ENCODE measurements at places on chromosomes 3 and 15.

GRCh38 chr15:71279757-71280141 lies 164.5 kb downstream of the THSD4 start:
- DNase-seq: no peak

GRCh38 chr3:37696661-37697060 lies 165.0 kb upstream of the CTDSPL start:
- DNase-seq: no peak

DNA sequence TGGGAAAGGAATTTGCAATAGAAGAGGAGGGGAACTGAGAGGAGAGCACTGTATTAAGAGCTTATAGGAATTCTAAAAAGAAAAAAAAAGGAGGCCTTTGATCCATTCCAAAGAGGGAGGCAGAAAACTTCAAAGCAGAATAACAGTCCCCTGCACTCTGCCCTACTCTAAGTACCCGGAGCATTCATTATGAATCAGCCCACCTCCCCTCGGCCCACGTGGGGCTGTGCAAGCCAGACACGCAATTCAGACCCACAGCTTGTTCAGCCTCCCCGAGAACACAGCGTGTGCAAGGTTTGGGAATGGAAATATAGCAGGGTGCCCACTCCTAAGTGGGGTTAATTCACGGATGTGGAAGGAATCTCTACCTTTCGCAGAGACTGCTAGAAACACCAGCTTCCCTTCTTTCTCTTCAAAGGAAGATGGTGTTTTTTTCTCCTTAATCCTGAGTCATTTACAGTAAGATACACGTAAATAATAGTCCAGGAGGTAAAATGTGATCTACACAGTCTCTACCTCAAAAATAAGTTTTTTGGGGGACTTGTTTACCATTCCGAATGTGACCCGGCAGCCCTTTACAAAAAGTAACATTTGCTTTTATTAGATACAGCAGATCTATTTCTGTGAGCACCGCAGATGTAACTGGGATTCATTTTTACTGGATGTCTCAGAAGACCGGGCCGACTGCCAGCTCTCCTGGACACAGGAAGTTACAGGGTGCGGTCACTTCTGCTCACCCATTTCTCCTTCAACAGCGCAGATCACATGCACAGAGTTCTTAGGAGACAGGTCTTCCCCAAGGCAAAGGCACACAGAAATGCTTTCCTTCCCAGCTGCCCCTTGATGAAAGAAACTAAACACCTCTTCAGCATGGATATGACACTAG lies 768.5 kb upstream of the CFAP20DC start:
- peak; percentile 49 for DNase-seq

DNA sequence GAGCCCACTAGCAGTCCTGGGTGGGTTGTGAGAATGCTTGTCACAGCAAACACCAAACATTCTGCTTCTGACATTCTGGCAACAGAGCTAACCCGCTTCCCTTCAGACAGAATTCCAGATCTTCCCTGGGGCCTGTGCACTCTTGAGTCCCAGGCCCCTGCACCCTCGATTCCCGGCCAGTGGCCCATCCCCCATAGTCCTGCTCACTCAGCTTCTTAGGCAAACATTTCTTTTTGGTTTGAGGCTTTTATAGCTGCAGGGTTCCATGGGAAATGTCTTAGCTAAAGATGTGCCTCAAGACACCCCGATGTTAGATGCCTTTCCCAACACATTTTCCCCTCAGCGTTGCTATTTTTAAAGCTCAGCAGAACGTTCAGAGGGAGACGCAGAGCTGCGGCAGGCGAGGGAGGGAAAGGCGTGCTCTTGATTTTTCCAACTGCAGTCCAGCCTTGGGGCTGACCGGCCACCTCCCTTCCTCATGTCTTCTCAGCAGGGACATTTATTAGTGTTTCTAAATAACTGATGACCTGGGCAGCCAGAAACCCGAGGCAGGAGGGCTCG lies 35.2 kb downstream of the ABTB1 start:
- DNase-seq: no peak

DNA sequence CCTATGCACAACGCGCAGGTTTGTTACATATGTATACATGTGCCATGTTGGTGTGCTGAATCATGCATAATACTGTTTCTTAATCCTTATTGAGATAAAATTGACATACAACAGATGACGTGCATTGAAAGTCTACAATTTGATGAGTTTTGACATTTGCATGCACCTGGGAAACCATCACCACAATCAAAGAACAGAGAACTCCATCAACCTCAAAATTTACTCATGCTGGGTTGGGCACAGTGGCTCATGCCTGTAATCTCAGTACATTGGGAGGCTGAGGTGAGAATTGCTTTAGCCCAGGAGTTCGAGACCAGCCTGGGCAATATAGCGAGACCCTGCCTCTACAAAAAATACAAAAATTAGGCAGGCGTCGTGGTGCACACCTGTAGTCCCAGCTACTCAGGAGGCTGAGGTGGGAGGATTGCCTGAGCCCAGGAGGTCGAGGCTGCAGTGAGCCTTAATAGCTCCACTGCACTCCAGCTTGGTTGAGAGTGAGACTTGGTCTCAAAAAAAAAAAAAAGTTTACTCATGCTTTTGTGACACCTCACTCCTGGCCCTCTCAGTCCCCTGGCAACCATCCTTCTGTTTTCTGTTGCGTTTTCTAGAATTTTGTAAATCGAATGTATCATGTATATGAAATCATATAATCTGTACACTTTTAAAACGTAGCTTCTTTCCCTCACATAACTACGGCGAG lies 56.6 kb downstream of the BHLHE40 start:
- DNase-seq: no peak

DNA sequence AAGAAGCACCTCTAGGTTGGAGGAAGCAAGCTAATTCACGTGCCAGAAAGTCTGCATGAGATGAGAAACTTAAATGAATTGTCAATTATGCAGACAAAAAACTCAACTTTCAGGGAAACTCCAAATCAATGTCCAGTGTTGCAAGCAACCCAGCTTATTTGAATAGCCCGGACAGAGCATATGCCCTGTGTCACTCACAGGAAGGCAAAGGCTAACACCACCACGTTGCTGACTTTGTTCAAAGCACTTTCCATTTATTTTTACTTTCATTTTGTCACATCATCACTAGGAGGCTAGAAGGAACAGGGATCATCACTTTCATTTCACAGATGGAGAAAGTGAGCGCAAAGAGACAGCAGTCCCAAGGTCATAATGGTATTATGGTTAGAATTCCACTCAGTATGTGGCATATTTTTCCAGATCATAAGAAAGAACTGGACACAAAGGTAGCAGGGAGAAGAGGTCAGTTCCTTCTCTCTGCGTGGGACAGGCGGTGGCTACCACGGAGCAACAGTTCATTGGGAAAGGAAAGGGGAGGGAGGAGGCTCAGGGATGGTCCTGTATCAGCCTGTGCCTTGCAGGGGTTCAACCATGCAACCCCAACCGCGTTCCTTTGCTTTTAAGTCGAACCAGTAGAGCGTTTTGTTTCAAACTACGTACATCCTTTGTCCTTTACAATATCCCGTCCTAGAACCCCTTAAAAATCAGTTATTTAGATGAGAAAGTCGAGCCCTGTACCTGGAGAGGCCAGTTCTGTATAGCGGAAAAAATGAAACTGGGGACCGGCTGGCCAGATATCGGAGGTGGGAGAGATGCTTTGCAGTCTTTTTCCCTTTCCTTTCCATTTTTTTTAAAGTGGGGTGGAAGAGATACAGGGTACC lies 1.1 kb downstream of the HEG1 start:
- peak; percentile 22 for DNase-seq

- DNase-seq: no peak
Observed at GRCh38 chr15:75696854-75697259, 15.8 kb downstream of the CSPG4 start.

DNA sequence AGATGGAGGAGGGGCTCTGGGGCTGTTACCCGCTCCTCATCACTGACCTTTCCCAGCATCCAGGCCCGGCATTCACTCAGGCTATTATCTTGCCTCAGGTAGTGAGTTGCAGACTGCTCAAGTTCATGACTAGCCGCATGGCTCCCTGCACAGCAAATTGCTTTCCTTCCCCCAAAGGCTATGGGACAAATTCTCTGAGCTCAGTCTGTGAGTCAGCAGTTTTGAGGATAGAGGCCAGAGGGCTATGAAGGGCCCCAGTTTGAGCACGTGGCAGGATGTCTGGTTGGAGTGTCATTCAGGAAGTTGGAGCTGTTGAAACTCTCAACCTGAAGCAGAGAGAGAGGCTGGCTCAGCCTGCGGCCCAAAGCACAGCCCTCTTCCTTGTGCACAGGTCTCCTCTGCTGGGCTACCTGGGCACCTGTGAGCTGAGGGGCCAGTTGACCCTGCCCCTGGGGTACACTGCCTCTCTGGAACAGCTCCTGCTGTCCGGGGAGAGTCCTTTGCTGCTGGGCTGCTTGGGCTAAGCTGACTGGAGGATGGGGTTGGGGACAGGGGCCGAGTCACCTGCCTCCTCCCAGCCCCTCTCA lies 7.9 kb downstream of the FAH start:
- no peak for DNase-seq

DNA sequence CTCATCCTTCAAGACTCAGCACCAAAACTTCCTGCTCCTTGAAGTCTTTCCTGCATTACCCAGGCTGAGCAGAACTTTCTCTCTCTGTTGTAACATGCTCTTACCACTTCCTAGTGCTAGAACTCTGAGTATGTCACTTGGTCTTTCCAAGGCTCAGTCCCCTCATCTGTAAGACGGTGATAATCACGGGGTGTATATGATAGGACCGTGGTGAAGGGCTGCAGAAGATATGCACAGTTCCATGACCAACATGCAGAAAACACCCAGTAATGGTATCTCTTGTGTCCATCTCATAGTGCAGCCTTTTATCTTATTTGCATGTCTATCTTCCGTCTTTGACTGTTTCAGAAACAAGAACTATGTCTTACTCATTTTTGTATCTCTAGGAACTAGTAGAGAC lies 154.5 kb downstream of the ZNF621 start:
- DNase-seq: no peak

GRCh38 chr3:96510334-96510733 lies 304.1 kb upstream of the EPHA6 start:
- DNase-seq: no peak

GRCh38 chr15:72532991-72533601 lies 59.0 kb downstream of the ARIH1 start:
- DNase-seq: peak; percentile 10

GRCh38 chr3:43481375-43481774 lies 140.4 kb downstream of the ANO10 start:
- no peak for DNase-seq

DNA sequence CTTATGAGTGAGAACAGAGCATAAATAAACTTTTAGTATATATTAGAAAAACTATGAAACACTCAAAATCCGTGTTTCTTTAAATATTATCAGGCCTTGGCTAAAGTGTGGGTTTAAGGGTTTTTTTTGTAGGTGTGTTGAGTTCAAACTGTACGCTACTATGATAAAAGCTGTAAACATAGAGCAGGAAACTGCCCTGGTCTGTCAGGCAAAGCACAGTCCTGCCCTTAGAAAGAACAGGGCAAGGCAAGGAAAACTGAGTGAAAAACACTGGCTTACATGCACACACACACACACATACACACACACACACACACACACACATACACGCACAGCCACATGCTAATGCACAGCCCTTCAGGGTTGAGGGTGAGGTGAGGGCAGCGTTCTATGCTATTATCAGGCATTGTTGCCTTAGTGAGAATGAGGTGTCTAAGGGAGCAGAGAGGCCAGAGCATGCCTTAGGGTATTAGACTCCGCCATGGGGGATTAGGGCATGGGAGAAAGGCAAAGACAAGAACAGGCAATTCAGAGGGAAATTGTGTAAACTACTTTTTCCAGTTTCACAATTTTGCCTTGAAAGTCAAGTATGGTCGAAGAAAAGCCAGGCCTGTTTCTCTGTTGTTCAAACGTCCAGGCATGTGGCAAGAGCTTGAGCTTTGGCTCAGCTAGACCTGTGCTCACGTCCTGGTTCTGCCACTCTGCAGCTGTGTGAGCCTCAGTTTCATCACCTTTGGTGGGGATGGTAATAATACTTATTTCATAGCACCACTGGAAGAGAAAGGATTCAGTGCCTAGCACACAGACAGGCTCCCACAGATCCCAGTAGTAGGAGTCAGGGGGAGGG lies 36.3 kb upstream of the TPM1 start:
- no peak for DNase-seq

DNA sequence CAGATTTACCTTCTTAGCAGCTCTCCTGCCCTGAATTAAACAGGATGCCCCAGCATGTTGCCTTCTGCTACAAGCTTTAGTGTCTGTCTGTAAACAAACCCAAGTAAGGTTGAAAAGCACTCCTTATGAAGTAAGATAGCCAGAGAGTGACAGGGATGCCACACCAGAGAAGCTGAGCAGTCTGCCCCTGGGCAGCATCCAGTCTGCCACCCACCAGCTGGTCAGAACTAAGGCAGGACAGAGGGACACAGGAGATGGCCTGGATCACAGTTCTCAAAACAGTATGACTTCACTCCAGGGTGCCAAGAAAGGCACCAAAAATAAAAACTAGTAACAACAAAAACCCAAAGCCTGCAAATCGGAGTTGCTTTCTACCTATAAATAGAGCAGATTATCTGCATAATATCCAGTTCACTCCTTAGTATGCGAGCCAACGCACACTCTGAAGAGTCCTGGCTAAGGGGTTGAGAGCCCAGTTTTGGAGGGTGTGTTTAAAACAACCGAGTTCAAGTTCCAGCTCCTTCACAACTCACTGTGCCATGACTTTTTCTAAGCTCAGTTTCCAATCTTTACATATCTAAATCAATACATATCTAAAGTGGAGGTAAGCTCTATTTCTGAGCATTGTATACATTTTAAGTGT lies 198.9 kb downstream of the KCNMB2 start:
- DNase-seq: no peak

- no peak for DNase-seq
Observed at GRCh38 chr3:54914180-54914579, 13.7 kb downstream of the LRTM1 start.

DNA sequence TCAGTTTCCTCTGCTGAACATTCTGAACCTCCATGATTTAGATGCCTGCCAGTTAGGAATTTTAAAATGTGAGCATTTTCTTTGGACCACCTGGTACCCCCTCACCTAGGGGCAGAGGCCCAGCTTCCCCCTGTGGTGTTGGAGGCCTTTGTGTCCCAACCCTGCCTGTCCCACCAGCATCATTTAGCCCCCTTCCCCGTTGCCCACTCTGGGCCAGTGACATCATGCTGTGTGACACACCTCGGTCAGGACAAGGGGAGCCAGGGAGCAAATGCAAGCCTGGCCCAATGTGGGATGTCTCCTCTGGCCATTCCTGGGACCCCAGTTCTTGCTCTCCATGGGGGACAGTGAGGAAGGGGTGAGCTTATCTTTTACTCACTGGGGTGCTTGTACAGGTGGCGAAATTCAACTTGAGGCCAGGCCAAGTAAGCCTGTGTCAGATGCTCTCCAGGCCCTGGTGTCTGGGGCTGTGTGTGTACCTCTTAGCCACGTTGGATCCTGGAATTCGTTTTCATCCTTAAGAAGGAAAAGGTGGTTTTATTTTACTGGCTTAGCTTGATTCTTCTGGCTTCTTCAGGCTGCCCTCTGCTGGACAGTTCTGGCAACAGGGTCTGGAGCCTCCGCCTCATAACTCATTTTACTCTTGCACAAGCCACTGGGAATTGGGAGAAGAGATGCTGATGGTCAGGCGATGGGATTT lies 49.7 kb upstream of the MYZAP start:
- DNase-seq: peak; percentile 76

DNA sequence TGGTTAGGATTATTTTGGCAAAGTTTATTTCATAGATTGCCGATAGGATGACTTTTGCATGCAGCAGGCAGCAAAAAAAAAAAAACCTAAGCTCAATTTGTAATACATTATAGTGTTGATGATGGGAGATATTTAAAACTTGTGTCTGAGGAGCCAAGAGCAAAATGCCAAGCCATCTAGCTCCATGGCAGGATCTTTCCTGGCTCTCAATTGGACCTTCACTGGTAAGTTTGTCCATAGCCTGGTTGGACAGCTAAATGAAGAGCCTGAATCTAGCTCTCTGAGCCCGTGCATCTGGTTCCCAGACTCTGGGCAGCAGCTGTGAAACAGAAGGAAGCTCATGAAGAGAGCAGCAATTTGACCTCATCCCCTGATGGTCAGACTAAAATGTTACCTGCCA lies 17.5 kb downstream of the STAC start:
- no peak for DNase-seq

All from cerebellar cortex (tissue), 1 donor.